NCI-H460 (cell line): ENCODE measurements at places on chromosomes 3 and 15.

GRCh38 chr3:42182555-42182954 lies 83.4 kb downstream of the CCK start:
- no peak for DNase-seq

DNA sequence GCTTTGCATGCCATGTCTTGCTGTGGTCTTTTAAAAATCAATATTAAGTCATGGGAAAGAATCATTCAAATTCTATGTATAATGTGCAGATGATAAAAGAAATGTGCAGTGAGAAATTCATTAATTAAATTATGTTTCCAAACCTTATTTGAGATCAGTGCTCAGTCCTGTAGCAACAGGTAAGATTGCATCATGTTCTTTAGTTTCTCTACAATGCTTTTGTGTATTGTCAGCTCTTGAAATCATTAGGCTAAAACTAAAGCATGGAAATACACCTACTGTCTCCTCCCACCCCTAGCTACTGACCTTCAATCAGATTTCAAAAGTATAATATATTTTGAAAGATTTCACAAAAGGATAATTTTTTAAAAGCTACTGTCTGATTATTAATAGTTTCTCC lies 612.7 kb downstream of the ROBO2 start:
- no peak for DNase-seq

DNA sequence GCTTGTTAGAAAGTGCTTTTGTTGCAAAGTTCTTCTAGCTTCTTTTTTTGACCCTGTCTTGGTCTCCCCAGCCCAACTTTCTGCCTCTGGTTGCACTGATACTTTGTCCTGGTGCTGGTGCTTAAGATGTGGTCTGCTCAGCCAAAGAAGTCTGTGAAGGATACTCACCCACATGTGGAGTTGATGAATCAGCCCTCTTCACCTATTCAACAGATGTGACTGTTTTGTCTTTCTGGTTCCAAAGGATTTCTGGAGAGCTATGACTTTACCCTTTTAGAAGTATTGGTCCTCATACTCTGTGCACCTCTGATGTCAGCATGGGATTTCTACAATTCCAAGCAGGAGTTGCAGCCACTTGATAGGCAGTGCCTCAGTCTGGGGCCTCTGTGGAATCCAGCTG lies 84.1 kb downstream of the PCCB start:
- DNase-seq, result no peak

GRCh38 chr15:78437107-78437761 lies 782 bp upstream of the IREB2 start:
- DNase-seq, result no peak

DNA sequence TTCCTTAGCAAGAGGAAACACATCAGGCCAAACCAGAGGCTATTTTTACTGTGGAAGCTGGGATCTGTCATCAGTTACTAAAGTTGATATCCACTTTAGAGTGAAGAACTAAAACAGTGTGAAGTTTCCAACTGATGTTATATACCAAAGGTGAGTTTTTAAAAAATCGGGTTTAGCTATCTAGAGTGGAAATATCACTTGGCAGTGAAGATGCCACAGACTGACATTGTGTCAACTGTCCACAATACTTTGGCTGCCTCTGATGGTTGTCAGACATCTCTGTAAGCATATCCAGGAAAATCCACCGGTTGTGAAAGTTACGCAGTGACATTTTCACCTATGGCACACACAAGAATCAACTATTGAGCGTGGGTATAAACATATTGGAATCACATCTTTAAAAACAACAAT lies 9.2 kb downstream of the ZIC1 start:
- DNase-seq, result no peak

DNA sequence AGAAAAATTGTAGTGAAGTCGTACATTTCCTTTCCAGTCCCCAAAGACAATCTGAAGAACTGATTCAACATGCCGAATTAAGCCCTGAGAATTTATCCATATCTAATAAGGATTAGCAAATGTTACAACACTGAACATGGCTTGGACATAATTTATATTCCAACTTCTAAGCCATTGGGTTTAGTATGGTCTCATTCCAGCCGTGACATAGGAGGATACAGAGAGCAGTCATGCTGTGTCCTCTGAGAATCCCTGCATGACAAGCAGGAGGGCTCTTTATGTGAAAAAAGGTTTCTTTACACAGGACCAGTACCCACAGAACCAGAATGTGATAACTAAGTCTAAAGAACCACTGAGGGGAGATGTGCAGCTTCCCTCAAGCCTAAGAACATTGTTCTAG lies 231.9 kb upstream of the WNT5A start:
- no peak for DNase-seq

- no peak for DNase-seq
Observed at GRCh38 chr3:16224325-16224724, 40.4 kb downstream of the DPH3 start.

GRCh38 chr15:41919954-41920538 lies 26.2 kb upstream of the SPTBN5 start:
- no peak for DNase-seq

DNA sequence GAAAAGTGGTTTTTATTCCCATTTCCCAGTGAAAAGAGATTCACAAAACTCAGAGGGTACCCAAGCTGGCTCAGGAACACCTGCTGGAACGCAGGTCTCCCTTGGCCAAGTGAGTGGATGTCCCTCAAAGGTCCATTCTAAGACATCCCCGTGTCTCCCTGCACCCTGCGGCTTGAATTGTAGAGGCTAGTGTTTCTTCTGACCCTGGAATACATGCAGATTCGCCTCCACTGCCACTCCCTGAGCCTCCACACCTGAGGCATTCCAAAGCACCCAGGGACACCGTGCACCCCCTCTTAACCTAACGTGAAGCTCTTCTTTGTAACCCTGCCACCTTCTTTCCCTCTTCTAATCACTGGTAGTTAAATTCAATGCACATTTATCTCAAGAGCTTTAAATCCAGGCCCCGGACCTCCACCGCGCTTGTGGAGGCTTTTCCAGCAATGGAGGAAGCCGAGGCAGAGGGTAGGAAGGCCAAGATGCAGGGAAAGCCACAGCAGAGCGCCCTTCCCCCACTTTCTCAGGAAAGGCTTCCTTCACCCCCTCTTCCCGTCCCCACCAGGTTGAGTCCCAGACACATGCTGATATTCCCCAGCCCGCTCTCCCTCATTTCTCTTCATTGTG lies 590 bp upstream of the ITGA11 start:
- DNase-seq, result no peak

GRCh38 chr3:43692971-43693370 lies 2.2 kb downstream of the ABHD5 start:
- no peak for DNase-seq

GRCh38 chr3:877001-877400 lies 215.8 kb upstream of the CNTN6 start:
- DNase-seq, result no peak

- no peak for DNase-seq
Observed at GRCh38 chr3:4600493-4600892, 107.3 kb downstream of the ITPR1 start.

- DNase-seq, result no peak
Observed at GRCh38 chr3:57956833-57957174, 51.4 kb upstream of the FLNB start.

DNA sequence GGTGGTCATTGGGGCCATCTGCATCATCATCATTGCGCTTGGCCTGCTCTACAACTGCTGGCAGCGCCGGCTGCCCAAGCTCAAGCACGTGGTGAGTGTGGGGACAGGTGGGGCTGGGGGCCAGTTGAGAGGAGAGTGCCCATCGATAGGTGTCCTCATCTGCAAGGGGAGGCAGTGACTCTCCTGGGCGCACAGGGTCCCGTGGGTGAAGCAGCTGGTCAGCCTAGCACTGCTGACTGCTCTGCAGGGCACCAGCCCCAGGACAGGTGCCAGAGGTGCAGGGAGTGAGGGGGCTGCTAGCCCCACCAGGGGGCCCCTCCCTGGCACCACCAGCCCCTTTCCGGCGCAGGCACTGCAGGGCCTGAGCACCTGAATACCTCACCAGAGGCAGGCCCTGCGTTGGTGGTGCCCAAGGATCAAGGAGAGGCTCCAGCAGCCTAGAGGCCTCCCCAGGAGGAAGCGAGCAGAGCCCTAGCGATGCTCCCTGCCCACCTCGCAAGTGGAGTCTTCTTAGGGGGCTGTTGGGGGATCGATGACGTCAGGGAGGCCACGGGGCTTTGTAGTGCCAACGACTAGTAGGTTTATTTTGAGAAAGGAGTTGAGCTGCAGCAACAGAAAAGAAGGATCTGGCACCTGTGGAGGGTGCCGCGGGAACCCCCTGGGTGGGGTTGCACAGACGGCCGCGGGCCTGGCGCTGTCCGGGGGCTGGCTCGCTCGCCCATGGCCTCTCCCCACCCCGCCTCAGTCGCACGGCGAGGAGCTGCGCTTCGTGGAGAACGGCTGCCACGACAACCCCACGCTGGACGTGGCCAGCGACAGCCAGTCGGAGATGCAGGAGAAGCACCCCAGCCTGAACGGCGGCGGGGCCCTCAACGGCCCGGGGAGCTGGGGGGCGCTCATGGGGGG lies 976 bp upstream of the ABTB1 start:
- no peak for DNase-seq

DNA sequence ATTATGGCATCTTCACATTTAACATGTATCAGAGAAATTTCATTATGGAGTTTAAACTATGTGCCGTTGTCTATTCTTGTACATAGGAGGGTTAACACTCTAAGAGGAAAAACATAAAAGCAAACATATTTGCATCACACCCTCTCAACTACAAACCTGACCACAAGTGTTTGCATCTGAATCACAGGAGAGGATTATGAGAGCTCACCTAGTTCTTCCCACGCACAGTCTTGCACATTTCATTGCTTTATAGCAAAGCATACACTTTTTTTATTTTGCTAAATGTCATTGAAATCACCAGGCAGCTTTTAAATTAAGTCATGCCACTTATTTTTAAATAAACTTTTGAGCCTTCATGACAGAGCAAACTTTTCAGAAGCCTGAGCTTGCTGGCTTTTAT lies 12.5 kb downstream of the TRAT1 start:
- peak; percentile 21 for DNase-seq

- no peak for DNase-seq
Observed at GRCh38 chr15:98906712-98907083, 100.9 kb downstream of the PGPEP1L start.

- no peak for DNase-seq
Observed at GRCh38 chr15:64146885-64147681, 4.4 kb upstream of the SNX22 start.

GRCh38 chr3:158471639-158472294 lies 99.2 kb upstream of the MLF1 start:
- DNase-seq, result no peak

DNA sequence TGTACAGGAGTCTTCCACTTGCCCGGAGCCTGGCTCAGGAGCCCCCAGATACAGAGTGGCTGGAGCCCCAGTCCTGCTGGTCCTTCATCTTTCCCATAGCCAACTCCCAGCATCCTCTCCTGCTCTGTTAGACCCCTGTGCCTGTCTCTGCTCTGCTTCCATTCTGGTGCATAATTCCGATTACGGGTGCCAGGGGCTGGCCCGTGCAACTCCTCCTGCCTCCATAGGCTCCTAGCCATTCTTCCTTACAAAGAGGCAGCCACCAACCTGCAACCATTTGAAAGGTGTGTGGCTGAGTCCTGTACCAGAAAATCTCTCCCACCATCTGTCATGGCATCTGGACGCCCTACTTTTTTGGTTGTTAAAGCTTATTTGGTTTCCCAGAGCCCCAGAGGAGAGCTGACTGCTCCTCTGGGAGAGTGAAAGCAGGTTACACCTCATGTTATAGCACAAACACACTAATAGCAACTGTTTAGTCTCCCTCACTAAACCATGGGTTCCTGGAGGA lies 5.2 kb upstream of the RAD18 start:
- no peak for DNase-seq

- DNase-seq, result no peak
Observed at GRCh38 chr3:42712344-42712648, 9.7 kb upstream of the HHATL start.

- no peak for DNase-seq
Observed at GRCh38 chr3:194443901-194444300, 42.9 kb downstream of the ATP13A3 start.

- DNase-seq, result no peak
Observed at GRCh38 chr3:190810957-190811356, 51.5 kb downstream of the GMNC start.

DNA sequence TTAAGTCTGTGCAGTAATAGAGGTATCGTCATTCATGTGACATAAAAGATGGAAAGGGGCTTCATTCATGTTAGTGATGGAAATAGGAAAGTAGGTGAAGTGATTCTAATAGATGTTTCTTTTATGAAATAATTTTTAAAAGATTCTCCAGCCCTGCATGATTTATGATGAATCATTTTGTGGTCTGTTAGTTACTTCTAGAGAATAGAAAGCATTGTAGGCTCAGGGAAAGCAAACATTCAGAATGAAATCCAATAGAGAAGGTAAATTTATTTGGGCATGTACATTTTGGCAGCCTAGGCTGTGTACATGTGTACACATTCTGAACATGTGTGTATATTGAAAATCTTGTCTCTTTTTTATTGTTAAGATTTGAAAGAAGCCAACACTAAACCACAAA lies 23.1 kb downstream of the PPARG start:
- no peak for DNase-seq

DNA sequence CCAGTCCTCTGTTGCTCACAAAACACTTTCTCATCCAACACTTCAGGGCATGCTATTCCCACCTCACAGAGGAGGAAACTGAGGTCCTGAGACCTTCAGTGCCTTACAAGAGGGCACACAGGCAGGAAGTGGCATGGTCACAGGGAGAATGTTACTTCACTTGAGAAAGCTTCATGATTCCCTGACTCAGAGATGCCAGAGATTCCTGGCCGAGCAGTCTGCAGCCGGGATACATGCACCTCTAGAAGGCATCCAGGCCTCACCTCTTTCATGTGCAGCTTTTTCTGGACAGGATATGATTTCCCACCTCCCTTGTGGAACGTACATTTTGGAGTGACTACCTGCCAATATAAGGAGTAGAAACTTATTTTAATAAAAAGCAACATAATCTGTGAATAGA lies 2.8 kb upstream of the SST start:
- no peak for DNase-seq

- no peak for DNase-seq
Observed at GRCh38 chr15:83657549-83657948, 3.6 kb downstream of the ADAMTSL3 start.

DNA sequence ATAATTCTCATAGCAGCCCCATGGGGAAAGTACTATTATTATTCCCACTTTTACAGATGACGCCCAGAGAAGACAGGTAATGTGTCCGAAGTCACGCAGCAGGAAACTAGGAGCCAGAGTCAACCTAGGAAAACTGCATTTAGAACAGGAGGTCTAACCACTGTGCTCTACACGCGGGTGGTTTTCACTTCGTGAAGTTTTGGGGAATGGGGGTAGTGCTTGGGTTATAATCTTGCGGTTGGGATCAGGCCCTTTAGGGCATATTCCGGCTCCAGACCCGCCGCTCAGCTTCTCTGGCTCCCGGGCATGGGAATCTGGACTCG lies 5.2 kb downstream of the TPM1 start:
- no peak for DNase-seq

- no peak for DNase-seq
Observed at GRCh38 chr3:43584043-43584826, 37.6 kb downstream of the ANO10 start.

GRCh38 chr3:54307566-54308180 lies 185.3 kb downstream of the CACNA2D3 start:
- DNase-seq, result no peak

DNA sequence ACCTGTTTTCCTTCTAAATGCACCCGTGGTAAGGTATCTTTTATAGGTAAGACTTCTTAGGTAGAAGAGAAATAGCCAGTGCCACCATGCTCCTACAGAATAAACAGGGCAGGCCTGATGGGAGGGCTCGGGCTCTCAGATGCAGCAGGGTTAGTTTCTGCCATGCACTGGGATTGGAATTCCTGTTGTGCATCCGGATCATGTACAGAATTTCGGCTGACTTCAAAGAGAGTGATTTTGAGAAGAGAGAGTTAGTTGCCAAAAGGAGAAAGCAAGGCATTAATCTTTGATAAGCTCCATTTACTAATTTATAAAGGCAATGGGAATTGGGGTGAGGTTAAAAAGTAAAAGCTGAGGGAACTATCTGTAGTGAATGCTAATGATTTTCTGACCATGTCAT lies 211.2 kb downstream of the WDR72 start:
- DNase-seq, result no peak
